ENCODE measurements at places on chromosomes 2 and 18.

- no peak for DNase-seq
These were observed 42.7 kb downstream of the ODC1 start for GRCh38 chr2:10405448-10405847.

GRCh38 chr2:240733803-240734495 lies 42.3 kb downstream of the AQP12A start:
- peak; percentile 31 for DNase-seq

GRCh38 chr2:237161189-237161588 lies 75.5 kb downstream of the COPS8 start:
- no peak for DNase-seq

GRCh38 chr2:234691968-234692955 lies 195.4 kb upstream of the ARL4C start:
- no peak for DNase-seq

DNA sequence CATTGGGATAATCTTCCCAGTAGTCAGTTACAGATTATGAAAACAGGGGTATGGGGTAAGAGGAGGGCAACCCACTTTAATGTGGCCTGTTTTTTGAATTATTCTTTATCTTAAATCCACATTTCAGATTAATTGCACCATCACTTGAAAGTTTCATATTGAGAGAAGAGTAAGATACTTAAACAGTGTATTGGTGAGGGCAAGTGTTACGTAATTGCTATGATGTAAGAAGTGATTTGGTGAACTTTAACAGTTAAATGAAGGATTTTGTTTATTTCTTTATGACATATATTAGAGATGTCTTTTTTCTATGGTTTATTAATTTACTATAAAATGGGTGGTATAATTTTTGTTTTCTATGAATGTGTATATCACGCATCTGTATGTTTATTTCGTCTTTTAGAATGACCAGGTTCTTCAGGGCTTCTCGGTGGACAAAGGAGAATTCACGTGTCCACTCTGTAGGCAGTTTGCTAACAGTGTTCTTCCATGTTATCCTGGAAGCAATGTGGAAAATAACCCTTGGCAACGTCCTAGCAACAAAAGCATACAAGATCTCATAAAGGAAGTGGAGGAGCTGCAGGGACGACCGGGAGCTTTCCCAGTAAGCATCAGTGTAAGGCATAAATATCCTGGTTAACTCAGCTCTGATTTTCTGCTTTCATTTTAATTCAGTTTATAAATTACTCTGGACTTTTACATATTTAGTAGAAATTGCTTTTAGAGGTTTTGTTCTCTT lies 171.2 kb upstream of the MYO3B start:
- DNase-seq: no peak

GRCh38 chr2:213627835-213628460 lies 343.7 kb downstream of the SPAG16 start:
- no peak for DNase-seq

GRCh38 chr2:70991742-70992141 lies 2.9 kb downstream of the TEX261 start:
- DNase-seq: no peak

GRCh38 chr2:113076954-113077669 lies 9.3 kb downstream of the IL1F10 start:
- DNase-seq: no peak

DNA sequence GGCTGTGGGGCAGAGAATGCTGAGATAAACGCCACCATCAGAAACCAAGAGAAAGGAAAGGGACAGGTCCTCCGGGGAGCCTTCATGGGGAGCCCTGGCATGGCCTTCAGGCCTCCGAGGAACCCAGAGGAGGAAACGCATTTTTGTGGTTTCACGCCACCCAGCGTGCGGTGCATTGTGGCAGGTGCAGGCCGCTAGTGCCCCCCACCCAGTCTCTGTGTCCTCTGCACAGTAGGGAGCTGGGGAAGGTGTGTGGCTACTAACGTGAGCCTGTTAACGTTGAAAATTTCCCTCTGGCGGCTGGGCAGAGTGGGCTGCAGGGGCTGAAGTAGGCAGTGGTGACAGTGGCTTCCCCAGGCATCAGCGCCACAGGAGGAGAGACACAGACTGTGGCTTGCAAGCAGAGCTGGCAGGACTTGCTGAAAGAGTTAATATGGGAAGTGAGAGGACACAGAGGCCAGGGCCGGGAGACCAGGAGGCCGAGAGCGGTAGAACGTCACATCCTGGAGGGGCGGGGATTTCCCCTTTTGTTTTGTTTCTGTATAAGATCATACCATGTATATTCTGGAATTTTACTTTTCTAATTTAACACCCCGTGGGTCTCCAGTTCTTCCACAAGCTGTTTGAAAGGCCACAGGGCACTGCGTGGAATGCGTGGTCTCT lies 166.9 kb downstream of the GBX2 start:
- no peak for DNase-seq

DNA sequence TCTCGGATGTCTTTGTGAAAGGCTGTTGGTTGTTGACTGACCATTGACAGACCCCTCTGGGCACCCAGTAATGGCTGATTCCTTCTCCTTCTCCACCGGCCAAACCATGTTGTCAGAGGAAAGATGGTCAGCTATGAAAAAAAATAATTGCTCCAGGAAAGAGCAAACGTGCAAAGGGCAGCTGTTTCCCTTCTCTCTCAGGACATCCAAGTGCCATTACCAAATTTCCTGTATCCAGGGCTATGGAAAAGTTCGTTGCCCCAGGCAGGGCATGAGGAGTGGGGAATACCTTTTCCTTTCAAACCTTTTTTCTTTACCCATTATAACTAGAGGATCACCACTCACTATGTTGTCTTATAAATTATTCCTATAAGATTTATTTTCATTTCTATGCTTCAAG lies 321.5 kb upstream of the HNRNPA3 start:
- DNase-seq: no peak

DNA sequence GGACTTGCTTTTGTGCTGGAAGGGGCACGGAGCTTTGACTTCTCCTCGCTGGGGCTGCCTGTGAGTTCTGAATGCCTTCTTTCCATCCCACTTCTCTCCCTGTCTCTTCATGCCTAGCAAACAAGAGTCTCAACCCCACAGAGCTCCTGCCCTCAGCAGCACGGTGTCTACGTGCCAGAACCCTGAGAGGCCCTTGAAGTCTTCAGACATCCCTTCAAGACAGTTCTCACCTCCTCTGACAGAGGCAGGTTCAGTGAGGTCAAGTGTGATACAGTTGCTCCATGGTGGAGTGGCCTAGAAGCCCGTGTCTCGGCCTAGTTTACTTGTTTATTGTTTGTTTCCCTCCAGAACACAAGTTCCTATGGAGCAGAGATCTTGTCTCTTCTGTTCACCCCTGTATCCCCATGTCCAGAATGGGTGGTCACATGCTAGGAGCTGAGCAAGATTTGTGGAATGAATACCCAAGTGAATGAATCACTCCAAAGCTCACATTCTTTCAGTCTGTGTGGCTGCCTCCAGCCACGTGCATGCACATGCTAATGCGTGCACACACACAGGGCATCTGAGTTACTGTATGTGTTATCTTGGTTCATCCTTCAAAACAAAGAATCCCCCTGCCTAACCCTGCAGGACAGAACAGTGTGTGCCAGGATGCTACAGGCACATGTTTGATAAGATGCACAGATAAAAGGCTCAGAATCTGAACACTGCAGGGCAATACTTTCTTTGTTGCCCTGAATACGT lies 391.6 kb downstream of the NBAS start:
- DNase-seq: no peak

- DNase-seq: no peak
These were observed 186.8 kb downstream of the TMEM247 start for GRCh38 chr2:46666044-46666679.

DNA sequence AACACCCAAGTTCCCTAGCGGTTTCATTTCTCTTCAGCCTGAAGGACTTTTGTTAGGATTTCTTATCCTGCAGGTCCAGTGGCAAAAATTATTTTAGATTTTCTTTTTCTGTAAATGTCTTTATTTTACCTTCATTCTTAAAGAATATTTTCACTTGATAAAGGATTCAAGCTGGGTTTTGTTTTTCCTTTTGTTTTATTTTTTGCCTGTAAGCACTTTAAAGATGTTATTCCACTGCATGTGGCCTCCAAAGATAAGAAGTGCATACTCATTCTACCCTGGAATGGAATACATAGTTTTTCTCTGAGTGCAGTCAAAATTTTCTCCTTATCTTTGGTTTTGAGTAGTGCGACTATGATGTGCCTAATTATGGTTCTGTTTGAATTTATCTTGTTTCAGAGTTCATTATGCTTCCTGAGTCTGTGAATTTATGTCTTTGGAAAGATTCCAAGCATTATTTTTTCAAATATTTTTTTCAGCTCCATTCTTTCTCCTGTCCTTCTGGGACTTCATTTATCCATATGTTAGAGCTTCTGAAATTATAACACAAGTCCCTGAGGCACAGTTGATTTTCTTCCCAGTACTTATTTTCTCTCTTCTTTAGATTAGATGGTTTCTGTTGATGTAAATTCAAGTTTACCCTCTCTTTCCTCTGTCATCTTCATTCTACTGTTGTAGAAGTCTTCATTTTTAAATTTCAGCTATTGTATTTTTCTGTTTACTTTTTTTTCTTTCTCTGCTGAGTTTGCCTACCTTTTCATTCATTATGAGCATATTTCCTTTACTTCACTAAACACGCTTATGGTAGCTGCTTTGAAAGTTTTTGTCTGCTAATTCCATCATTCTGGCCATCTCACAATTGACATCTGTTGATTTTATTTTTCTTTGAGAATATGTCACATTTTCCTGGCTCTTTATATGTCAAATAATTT lies 69.6 kb downstream of the MAPRE2 start:
- DNase-seq: no peak

GRCh38 chr2:51707625-51708024 lies 675.7 kb upstream of the NRXN1 start:
- DNase-seq: no peak

GRCh38 chr2:146235158-146235557 lies 1609.7 kb upstream of the ACVR2A start:
- no peak for DNase-seq

DNA sequence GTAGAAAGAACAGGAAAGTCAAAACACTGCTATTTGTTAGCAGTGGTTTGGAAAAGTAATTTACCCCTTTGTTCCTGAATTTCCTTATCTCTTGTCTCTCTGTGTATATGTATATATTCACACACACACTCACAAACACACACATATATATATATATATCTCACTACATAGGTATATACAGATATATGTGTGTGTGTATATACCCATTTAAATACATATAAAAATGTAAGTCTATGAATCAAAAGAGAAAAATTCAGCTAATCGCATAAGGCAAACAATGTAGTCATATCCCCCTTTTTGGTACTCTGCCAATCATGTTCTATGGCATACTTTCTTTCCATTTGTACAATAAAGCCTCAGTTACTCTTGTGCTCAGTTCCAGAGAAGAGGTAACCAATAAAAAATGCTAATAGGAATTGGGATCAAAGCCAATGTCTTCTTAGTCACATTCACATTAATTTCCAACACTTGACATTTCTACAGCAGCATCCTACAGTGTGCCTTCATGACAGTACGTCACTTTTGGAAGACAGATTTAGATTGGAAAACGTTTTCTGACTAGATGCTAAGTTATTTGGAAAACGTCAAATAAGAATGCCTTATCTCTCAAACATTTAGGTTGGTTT lies 94.6 kb downstream of the MC4R start:
- no peak for DNase-seq

DNA sequence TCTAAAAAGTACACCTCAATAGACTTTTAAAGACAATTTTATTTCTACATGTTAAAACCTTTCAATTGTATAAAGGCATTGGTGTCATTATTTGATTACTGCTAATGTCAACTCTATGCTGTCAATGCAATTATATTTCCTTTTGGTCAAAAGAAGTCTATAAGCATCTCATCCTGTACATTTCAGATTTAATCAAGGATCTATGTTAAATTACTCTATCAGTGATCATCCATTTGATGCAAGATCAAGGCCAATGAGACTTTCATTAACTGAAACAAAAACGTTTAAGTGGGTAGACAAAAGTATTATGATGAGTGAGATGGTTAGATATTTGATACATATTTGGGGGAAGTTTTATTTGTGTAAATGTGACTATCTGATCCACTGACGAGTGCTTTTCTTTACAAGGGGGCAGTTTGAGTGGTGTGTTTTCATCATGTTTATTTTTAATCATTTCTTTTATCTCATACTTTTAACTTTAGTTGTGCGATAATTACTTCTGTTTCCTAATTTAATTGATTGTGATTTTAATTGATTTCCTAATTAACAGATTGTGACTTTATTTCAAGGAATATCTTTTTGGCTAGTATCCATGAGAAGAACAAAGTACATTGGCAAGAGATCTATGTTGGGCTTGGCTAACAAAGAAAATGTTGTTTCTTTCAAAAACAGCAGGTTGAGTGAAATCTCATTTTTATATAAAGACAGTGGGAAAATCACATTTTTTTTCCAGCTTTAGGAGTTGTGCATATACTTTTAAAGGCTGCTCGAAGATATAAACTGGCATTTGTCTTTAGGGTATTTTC lies 1.1 kb downstream of the ARHGAP28 start:
- no peak for DNase-seq

DNA sequence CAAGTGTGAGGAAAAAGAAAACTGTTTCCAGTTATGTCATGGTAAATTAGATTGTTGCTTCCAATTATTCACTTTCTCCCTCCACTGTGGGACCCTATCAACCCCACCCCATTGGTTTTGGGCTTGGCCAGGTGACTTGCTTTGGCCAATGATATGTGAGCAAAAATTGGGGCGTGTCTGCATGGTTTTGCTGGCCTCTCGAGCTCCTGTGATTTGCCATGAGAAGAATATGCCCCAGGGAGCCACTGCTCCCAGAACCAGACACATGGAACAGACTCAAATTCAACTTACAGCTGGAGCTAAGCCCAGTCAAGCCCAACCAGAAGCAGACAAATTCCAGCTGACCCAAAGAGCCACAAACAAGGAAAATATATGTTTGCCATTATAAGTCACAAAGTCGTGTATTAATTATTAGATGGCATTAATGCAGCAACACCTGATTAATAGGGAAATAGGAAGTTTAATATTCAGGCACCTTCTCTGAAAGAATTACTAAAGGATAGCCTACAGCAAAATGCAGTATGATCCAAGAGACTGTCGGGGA lies 248.9 kb downstream of the ANAPC1 start:
- no peak for DNase-seq

GRCh38 chr2:132420816-132421805 lies 4.5 kb downstream of the GPR39 start:
- no peak for DNase-seq

GRCh38 chr2:158499383-158499782 lies 42.6 kb downstream of the PKP4 start:
- no peak for DNase-seq

DNA sequence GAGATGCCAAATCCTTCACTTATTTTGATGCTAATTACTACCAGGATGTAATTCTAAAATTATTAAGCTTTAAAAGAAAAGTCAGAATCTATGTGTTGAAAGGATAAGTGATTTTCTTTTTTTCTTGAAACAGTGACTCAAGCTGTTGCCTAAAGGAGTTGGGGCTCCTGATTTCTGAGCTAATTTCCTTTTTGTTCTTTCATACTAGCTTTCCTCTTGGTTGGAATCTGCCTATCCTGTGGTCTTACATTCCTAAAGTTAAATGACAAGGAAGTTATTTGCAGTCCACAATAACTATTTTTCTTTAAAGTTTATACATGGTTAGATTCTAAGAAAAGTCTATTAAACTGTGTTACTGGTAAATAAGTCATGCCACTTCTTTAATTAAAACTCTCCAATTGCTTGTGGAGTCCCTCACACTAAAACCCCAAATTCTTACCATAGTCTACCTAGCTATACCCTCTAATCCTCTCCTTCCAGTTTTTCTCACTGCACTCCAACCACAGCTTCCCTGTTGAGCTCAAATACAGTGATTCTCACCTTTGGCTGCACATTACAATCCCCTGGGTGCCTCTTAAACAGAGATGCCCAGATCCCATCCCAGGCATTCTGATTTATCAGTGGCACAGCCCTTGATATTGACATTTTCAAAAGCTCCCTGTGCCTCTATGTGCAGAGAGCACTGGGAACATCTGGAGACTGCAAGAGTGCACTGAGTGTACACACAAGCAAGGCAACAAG lies 63.3 kb upstream of the EFEMP1 start:
- DNase-seq: no peak

Measured in KBM-7 (cell line).